ENCODE measurements at places on chromosomes 7 and 10. TPM values are rescaled to one million over a fixed set of nuclear protein-coding genes. Genes with fewer than 3 reads are reported as not detected.

GRCh38 chr10:25015828-25016375 is at the start of gene ENKUR:
Gene ENKUR (minus strand): TSS chr10:25016158. CDS start chr10:25015936, 222 bp downstream.
- H3K4me1 ChIP-seq, result peaks cover 15% of the 10 kb centered on the region
- no peaks in the 10 kb centered on the region for H3K27me3 ChIP-seq
- H3K27ac ChIP-seq, result peak within 1 kb of the TSS; percentile 91
- H3K4me3 ChIP-seq, result peak within 1 kb of the TSS; percentile 70
- no peaks in the 10 kb centered on the region for H3K36me3 ChIP-seq

- no peaks in the 10 kb centered on the region for H3K4me1 ChIP-seq
- no peaks in the 10 kb centered on the region for H3K27me3 ChIP-seq
- no peak overlapping the region for H3K4me3 ChIP-seq
- DNase-seq, result no peak
- H3K36me3 ChIP-seq, result no peaks in the 10 kb centered on the region
- H3K27ac ChIP-seq, result no peak overlapping the region
These were observed 134.3 kb downstream of the PRKCQ start for GRCh38 chr10:6445671-6446316.

GRCh38 chr10:85642421-85643170 is 724.0 kb downstream of the GRID1 start:
- H3K4me3 ChIP-seq, result no peak overlapping the region
- no peak for DNase-seq

- no peak for DNase-seq
- no peaks in the 10 kb centered on the region for H3K36me3 ChIP-seq
These were observed 47.4 kb upstream of the LRRN3 start for GRCh38 chr7:111043561-111043960.

DNA sequence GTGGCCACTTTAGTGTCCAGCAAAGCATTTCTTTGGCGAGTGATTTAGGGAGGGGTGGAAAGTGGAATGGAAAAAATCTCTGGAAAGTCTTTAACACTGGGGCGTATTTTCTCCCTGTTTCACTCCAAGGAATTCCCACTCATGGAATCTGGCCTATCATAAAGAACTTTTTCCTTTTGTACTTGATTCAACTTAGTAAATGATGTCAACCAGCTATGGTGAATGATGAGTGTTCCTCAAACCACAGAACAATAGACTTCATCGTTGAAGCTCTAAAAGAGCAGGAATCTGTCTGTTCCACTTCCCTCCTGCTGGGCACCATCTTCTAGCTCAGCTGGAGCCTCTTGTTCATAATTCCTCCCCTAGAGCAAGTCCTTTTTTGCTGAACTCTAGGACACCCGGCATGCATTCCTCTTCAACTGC is 66.5 kb downstream of the EPDR1 start:
- H3K36me3 ChIP-seq, result no peaks in the 10 kb centered on the region
- no peaks in the 10 kb centered on the region for H3K4me1 ChIP-seq
- DNase-seq, result no peak
- H3K4me3 ChIP-seq, result no peak overlapping the region
- H3K27ac ChIP-seq, result no peak overlapping the region
- no peaks in the 10 kb centered on the region for H3K27me3 ChIP-seq

DNA sequence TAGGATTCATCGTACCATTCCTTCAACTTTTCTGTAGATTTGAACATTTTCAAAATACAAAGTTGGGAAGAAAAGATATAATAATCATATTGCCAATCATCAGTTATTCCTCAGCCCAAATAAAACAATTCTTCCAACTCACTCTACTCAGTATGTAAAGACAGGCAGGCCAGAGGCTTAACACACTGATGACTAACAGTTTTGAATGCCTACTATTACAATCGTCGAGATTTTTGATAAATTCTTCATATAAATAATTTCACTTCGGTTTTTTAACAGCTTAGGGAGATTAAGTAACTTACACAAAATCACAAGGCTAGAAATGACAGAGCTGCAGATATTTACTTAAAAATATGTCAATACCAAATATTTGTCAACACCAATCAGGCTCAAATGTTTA is 17.6 kb downstream of the CYTH3 start:
- H3K4me3 ChIP-seq, result no peak overlapping the region
- no peak for DNase-seq
- peak overlapping the region; percentile 60 for H3K27ac ChIP-seq
- peaks cover 62% of the 10 kb centered on the region for H3K4me1 ChIP-seq
- H3K36me3 ChIP-seq, result no peaks in the 10 kb centered on the region

GRCh38 chr10:113297226-113297625 is 255.6 kb upstream of the HABP2 start:
- no peaks in the 10 kb centered on the region for H3K4me1 ChIP-seq
- no peaks in the 10 kb centered on the region for H3K27me3 ChIP-seq
- H3K4me3 ChIP-seq, result no peak overlapping the region
- H3K36me3 ChIP-seq, result no peaks in the 10 kb centered on the region

GRCh38 chr7:16883918-16884317 is 2.1 kb upstream of the AGR3 start:
- no peak overlapping the region for H3K4me3 ChIP-seq
- no peak for DNase-seq
- H3K4me1 ChIP-seq, result no peaks in the 10 kb centered on the region
- no peak overlapping the region for H3K27ac ChIP-seq
- no peaks in the 10 kb centered on the region for H3K27me3 ChIP-seq

- no peak overlapping the region for H3K27ac ChIP-seq
- no peaks in the 10 kb centered on the region for H3K27me3 ChIP-seq
- no peak overlapping the region for H3K4me3 ChIP-seq
- no peak for DNase-seq
These were observed 7.9 kb downstream of the NUDT13 start for GRCh38 chr10:73117976-73118743.

- H3K36me3 ChIP-seq, result no peaks in the 10 kb centered on the region
- no peaks in the 10 kb centered on the region for H3K4me1 ChIP-seq
- H3K4me3 ChIP-seq, result no peak overlapping the region
- no peak overlapping the region for H3K27ac ChIP-seq
- DNase-seq, result no peak
These were observed 162.2 kb downstream of the PFKFB3 start for GRCh38 chr10:6364893-6365292.

GRCh38 chr7:55369427-55370400 is 4.6 kb downstream of the LANCL2 start:
- peaks cover 18% of the 10 kb centered on the region for H3K4me1 ChIP-seq
- no peaks in the 10 kb centered on the region for H3K36me3 ChIP-seq
- peak; percentile 45 for DNase-seq
- no peak overlapping the region for H3K27ac ChIP-seq
- no peak overlapping the region for H3K4me3 ChIP-seq

- H3K27me3 ChIP-seq, result no peaks in the 10 kb centered on the region
- no peak overlapping the region for H3K4me3 ChIP-seq
- DNase-seq, result no peak
- H3K4me1 ChIP-seq, result no peaks in the 10 kb centered on the region
- H3K27ac ChIP-seq, result no peak overlapping the region
- H3K36me3 ChIP-seq, result peaks cover 98% of the 10 kb centered on the region
These were observed 24.2 kb downstream of the NCOA4 start for GRCh38 chr10:46006219-46006618.

- DNase-seq, result peak; percentile 84
- no peaks in the 10 kb centered on the region for H3K4me1 ChIP-seq
- H3K27me3 ChIP-seq, result no peaks in the 10 kb centered on the region
- H3K4me3 ChIP-seq, result no peak overlapping the region
- H3K36me3 ChIP-seq, result no peaks in the 10 kb centered on the region
These were observed 13.2 kb upstream of the CREB3L2 start for GRCh38 chr7:138015096-138015495.

DNA sequence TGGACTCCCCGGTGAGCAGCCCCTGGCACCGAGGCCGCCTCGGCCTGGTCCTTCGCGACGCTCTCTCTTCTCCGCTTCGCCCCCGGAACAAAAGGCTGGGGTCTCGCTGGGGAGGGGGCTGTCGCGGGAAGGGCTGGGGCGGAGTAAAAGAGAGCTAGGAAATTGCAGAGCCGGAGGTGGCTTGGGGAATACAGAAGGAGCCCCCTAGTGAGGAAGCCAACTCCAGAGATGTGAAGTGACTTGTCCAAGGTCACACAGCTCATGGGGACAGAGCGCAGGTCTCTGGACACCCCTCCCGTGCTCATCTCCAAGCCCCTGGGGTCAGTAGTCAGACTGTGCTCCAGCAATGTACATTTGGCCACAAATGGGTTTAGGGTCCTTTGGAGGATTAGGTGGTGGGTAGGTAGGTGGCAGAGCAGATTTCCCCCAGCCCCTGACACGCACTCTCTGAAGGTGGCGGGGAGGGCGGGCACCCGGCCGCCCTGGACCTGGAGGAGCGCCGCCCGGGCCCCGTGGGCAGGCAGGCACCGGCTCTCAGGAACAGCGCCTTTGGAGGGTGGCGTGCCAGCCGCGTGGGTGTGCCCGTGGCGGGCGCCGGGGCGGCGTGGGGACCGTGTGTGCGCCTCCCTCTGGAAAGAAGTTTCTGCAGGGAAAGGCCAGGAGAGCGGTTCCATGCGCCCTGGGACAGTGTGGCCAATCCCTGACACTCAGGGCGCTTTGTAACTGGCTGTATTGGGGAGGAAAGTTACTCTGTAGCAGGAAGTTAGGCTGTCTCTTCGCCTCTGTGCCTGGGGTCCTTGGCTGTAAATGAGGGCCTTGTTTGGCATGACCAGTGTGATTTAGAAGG is 910 bp downstream of the WIPF3 start:
- H3K27ac ChIP-seq, result peak overlapping the region; percentile 43
- no peaks in the 10 kb centered on the region for H3K27me3 ChIP-seq
- no peaks in the 10 kb centered on the region for H3K36me3 ChIP-seq
- peak overlapping the region; percentile 75 for H3K4me3 ChIP-seq
- DNase-seq, result peak; percentile 90
- peaks cover 30% of the 10 kb centered on the region for H3K4me1 ChIP-seq

GRCh38 chr10:5556576-5556975 is 31.8 kb downstream of the CALML3 start:
- H3K27me3 ChIP-seq, result no peaks in the 10 kb centered on the region
- no peaks in the 10 kb centered on the region for H3K4me1 ChIP-seq
- peak overlapping the region; percentile 84 for H3K27ac ChIP-seq
- DNase-seq, result no peak

DNA sequence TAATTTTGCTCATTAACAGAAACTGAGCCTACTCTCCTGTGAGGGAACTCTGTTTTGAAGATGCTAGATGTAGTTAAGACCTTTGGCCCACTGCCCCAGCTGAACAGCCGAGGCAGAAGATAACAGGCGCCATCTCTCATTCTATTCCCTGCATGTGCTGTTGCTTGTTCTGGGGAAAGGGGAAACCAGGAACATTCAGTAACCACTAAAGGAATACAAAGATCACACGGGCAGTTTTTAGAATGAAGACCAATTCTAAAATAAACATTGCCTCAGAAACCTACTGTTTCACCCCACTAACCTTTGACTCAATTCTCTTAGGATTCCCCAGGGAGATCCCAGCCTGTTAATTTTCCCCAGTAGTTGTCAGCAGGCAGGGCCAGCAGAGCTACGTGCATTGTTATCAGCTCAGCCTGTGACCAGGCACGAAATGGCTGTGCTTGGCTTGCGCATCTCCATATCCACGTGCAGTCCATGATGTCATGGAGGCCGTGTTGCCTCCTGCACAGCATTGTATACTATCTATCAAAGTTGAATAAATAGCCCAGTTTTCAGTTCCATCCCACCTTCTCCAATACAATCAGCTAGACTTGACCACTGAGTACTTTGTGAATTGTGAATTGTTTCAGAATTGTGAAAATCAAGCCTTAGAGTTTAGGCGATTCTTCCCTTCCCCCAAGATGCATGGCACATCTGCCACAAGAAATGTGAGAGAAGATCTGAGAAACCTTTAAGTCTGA is 36.0 kb downstream of the ANK3 start:
- H3K36me3 ChIP-seq, result no peaks in the 10 kb centered on the region
- DNase-seq, result no peak
- H3K27ac ChIP-seq, result no peak overlapping the region
- peaks cover 12% of the 10 kb centered on the region for H3K4me1 ChIP-seq

- no peaks in the 10 kb centered on the region for H3K27me3 ChIP-seq
- peak overlapping the region; percentile 20 for H3K4me3 ChIP-seq
- peaks cover 20% of the 10 kb centered on the region for H3K36me3 ChIP-seq
- no peak for DNase-seq
- no peak overlapping the region for H3K27ac ChIP-seq
These were observed 72.7 kb downstream of the ELFN1 start for GRCh38 chr7:1742555-1743303.

DNA sequence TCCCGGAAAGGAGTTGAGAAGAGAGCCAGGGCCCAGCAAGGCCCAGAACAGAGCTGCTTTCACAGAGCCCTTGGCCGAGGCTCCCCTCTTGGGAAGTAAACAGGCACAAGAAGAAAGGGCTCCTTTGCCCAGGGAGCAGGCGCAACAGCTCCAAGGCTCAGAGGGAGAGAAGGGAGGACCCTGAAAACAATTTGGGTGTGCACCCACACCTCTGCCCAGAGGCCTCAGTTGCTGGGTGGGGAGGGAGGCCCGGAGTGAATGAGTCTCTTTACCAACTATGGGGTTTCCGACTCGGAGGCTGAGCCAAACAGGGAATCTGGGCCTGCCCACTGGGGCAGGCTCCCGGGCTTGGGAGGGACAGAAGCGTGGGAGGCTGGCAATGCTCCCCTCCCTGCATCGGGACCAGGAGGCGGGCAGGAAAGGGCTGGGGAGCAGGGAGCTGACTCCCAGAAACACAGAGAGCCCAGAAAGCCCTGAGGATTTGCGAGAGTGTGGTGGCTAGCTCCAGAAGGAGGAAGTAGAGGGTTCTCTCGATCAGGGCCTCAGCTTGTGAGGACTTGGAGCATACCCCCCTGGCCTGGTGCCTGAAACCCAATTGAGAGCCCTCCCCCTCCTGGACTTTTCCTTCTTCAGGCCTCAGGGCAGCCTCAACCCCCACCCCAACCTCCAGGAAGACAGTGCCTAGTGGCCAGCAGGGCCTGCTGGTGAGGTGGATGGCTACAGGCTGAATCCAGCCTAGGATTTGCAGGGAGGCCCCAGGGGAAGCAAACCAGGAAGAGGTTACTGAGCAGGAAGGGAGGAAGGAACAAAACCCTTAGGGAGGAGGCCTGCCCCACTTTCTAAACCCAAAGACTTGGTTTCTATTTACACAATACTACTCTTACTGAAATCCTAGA is 6.2 kb downstream of the C10orf105 start:
- H3K4me1 ChIP-seq, result peaks cover 65% of the 10 kb centered on the region
- peak overlapping the region; percentile 88 for H3K27ac ChIP-seq
- H3K27me3 ChIP-seq, result no peaks in the 10 kb centered on the region
- peak; percentile 97 for DNase-seq

DNA sequence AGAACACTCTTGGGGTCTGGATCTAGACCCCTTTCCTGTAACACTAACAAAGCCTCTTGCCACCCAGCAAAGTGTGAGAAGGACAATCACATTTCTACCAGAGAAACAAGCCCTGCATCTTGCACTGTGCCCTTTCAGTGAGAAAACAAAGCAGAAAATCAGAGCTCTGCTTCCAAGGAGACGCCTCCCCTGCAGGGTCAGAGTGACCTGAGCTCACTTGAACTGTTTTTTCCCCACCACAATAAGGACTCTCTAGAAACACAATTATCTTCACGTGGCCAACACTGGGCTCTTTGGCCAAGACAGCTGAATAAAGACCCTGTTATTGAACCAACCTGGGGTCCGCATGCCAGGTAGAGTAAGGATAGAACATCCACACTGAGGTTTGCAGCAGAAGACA is 30.1 kb upstream of the PRLHR start:
- peaks cover 18% of the 10 kb centered on the region for H3K4me1 ChIP-seq
- no peak overlapping the region for H3K4me3 ChIP-seq
- no peaks in the 10 kb centered on the region for H3K36me3 ChIP-seq
- no peaks in the 10 kb centered on the region for H3K27me3 ChIP-seq
- no peak overlapping the region for H3K27ac ChIP-seq

Gene BUD31
- 62.6 TPM for total RNA-seq

Gene PNLIP
- total RNA-seq, result not detected

Gene LBX1
- not detected for total RNA-seq

Gene CLRN3
- not detected for total RNA-seq

Gene OR2A7
- total RNA-seq, result 2.3 TPM

Gene DNAJC12
- total RNA-seq, result 7.6 TPM

All from esophagus muscularis mucosa (tissue), 4 donors.